ENCODE measurements at places on chromosomes 13 and 19.

- DNase-seq = peak; percentile 48
Measured at GRCh38 chr13:49086722-49087121, 111.0 kb downstream of the FNDC3A start.

DNA sequence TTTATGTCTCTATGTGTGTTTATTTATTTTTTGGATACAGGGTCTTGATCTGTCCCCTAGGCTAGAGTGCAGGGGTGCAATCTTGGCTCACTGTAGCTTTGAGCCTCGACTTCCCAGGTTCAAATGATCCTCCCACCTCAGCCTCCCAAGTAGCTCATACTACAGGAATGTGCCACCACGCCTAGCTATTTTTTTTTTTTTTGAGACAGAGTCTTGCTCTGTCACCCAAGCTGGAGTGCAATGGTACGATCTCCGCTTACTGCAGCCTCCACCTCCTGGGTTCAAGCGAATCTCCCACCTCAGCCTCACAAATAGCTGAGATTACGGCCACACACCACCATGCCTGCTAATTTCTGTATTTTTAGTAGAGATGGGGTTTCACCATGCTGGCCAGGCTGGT lies 5.0 kb upstream of the ANGPTL4 start:
- no peak for DNase-seq

DNA sequence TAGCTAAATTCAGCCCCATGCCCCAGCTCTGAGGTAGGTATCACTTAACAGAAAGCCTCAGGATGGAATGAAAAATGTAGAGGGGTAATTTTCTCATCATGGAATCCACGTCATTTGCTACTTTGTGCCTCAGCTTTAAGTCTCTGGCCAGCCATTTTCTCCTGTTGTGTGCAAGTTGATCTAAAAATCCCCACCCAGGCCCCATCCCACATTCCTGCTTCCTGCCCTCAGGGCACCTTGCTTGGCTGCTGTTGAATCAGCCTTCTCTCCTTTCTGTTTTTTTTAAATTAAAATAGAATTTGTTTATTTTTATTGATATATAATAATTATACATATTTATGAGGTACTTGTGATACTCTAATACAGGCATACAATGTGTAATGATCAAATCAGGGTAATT lies 179.9 kb upstream of the TSHZ3 start:
- DNase-seq = no peak

DNA sequence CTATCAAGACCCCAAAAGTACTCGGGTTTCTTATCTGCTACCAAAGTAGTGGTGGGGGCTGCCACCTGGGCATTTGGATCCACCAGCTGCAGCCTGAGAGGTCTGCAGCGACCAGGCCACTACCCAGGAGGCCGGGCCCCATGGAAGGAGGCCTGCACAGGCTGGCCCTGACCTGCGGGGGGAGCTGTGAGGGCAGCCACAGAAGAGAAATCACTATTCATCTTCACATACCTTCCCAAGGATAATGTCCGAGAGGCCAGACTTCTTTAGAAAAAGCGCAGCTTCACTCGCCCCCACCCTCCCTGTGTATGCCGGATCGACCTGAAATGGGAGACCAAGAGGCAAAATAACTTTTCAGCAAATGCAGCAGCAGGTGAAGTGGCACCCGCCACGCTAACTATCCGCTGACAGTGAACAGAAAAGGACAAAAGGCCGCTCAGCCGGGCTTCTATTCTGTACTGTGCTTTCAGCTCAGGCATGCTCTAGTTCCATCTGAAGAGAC lies 30.1 kb downstream of the EPS15L1 start:
- no peak for DNase-seq

DNA sequence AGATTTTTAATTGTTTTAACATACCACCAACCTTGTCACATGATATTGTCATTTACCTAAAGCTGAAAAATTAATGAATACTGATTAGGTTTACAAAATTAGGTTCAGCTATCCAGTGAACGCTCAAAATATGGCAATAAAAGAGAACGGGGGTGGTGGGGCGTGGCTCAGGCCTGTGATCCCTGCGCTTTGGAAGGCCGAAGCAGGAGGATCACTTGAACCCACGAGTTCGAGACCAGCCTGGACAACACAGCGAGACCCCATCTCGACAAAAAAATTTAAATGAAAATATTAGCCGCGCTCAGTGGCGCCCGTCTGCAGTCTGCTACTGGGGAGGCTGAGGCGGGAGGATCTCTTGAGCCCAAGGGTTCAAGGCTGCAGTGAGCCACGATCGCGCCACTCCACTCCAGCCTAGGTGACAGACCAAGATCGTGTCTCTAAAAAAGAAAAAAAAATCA lies 516 bp upstream of the FAM32A start:
- no peak for DNase-seq

- DNase-seq = no peak
Measured at GRCh38 chr13:68050761-68051160, 820.6 kb upstream of the PCDH9 start.

DNA sequence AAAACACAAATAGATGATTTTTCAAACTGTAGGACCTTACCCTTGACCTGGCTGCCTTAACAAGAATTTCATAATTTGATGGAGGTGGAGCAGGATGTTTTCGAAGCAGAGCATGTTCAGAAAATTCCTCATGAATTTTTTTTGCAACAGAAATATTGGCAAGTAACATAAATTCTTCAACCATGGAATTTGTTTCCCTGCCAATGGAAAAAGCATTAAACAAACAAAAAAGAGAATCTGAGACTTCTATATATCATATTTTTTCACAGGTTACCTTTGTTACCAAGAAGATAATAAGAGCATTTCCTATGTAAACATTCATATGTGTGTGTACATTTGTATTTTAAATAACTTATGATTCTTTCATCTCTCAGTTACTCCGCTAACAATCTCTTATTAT lies 18.3 kb downstream of the DIS3 start:
- DNase-seq = no peak

DNA sequence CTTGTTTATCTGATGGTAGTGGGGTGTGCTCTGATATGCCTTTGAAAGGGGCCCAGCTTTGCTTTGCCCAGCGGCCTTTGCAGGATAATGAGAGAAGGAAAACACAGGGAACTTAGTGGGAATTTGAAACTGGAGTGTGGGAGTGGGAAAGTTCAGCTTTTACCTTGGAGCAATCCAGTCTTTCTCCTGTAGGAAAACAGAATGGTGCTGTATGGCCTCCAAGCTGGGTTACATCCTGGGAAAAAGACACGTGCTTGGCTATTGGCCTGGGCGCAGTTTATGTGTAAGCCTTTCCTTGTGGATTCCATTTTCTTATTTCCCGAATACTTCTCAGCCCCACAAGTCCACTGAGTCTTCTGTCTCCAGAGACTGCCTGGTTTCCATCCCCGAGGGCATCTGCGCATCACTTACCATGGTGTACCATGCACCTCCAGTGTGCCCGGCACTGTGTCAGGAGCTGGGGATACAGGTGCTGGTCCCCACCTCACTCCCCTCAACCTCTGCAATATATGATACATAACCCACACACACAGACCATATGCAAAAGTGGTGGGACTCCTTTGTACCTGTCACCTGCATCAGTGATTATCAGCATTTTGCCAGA lies 31.5 kb downstream of the ACTN4 start:
- no peak for DNase-seq

- DNase-seq = no peak
Measured at GRCh38 chr19:46806656-46807055, 18.3 kb upstream of the SLC1A5 start.

DNA sequence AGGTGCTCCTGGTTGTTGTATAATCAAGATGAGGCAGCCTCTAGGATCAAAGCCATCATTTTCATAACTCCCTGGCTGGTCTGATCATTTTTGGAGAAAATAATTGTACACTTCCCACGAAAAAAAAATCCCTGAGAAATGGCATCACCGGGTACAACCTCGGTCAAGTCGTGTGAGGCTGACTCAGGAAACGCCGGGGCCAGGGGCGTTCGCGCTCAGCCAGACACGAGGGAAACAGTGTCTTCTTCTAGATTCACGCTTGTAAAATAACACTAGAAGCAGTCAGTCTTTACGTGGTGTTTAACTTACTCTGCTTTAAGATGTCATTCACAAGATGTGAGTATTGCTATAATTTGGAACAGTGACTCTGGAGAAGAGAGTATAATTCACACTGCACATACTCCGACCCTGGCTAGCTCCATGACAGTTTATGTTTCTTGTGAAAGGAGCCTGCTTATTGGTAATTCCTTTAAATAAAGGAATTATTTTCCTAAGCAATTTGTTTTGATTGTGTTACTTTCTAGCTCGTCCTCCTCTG lies 109.0 kb upstream of the SOX1 start:
- no peak for DNase-seq

GRCh38 chr13:30711375-30711774 lies 24.0 kb upstream of the ALOX5AP start:
- peak; percentile 75 for DNase-seq

- DNase-seq = no peak
Measured at GRCh38 chr13:99565478-99566124, 64.3 kb downstream of the TM9SF2 start.

- no peak for DNase-seq
Measured at GRCh38 chr13:93339550-93339949, 112.9 kb downstream of the GPC6 start.

- DNase-seq = no peak
Measured at GRCh38 chr13:106033659-106034058, 501.8 kb downstream of the EFNB2 start.

DNA sequence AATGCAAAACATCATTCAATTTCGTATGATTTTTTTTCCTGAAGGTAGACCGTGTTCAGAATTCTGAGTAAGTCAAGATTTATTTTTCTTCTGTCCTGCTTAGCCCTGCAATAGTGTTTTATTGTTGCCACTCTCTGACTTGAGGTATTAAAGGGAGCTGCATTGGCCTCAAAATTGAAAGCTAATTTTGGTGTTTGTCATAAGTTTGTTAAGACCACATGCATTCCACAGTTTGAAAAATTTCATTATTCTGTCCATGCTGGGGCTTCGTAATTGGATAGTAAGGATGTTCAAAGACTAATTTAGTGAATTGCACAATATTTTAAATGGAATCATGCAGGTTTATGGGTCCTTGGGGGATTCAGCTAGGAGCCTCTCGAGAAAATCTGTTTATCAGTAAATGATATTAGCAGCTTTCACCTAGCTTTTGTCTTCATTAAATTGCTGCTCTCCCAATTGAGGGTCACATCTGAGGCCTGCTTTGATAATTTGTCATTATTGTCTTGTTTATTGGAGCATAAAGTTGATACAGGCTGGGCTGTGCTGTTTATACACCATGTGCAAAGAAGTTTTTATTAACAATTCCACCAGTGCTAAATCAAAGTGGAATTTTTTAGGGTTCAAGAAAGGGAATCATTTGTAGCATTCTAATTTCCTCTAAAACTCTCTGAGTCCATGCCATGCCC lies 339.8 kb upstream of the OBI1 start:
- no peak for DNase-seq

GRCh38 chr19:38033658-38034491 lies 126.9 kb downstream of the SIPA1L3 start:
- no peak for DNase-seq

GRCh38 chr13:51562011-51562671 lies 22.1 kb upstream of the WDFY2 start:
- DNase-seq = no peak

DNA sequence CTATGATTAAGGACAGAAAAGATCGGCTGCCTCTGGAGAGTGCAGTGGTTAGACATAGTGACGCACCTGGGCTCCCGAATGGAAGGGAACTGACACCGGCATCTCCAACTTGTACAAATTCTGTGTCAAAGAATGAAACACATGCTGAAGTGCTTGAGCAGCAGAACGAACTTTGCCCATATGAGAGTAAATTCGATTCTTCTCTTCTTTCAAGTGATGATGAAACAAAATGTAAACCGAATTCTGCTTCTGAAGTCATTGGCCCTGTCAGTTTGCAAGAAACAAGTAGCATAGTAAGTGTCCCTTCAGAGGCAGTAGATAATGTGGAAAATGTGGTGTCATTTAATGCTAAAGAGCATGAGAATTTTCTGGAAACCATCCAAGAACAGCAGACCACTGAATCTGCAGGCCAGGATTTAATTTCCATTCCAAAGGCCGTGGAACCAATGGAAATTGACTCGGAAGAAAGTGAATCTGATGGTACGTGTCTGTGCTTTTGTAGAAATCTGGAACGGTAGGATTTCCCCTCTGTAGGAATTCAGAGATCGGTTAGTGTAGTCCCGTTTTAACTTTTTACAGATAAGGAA lies 16.9 kb downstream of the ERCC5 start:
- no peak for DNase-seq

- DNase-seq = no peak
Measured at GRCh38 chr19:41958367-41959055, 610 bp downstream of the RABAC1 start.

DNA sequence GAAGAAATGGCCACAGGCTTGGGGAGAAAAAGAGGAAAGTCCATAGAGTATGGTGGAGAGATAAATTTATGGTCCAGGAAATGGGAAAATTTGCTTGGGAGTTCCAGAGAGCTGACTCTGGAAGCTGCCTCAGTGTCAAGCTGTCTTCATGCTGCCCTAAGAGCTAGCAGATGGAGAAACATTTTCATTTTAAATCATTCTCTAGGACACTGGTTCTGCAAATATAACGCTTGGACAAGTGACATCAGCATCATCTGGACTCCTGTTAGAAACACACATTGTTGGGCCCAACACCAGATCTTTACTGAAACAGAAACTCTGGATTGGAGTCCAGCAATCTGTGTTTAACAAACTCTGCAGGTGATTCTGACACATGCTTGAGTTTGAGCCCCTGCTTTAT lies 592.0 kb upstream of the KLF12 start:
- no peak for DNase-seq

DNA sequence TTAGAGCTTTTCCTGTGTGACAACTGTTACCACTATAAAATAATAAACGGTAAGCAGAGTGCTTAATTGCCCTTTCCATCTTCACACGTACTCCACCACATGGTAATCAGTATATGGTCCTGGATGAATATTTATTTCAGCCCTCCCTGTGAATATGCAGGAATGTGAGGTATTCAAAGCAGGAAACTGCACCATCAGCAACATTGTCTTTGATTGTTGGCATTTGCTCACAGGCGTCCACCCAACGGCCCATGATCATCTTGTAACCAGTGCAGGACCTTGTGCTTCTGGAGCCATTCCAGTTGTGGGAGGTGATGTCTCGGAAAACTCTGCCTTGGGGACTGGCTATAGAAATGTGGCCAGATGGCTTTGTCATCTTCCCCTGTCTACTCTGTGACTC lies 132.6 kb downstream of the COG6 start:
- DNase-seq = no peak
